ENCODE measurements at places on chromosomes 1 and 21. TPM values are rescaled to one million over a fixed set of nuclear protein-coding genes. Genes with fewer than 3 reads are reported as not detected.

Gene SMIM11
- total RNA-seq, result 11.1 TPM

Gene PM20D1
- total RNA-seq, result 0.39 TPM

Gene MR1
- 9.6 TPM for total RNA-seq

Gene SLC1A7
- total RNA-seq, result not detected

Gene WNT4
- 4.2 TPM for total RNA-seq

Gene CHD5
- total RNA-seq, result 1.4 TPM

Gene LCE1E
- 0.59 TPM for total RNA-seq

Gene CCT3
- 173 TPM for total RNA-seq

Gene CACNA1S
- total RNA-seq, result 5.3 TPM

Gene APH1A
- total RNA-seq, result 56.1 TPM

Gene KRTAP13-1
- 0.99 TPM for total RNA-seq

Gene GUCA2B
- total RNA-seq, result not detected

Gene TMEM82
- total RNA-seq, result not detected

Gene LSM10
- 7.3 TPM for total RNA-seq

Gene TTLL10
- total RNA-seq, result 0.39 TPM

Gene CITED4
- 8.3 TPM for total RNA-seq

Gene CHODL
- total RNA-seq, result 11.8 TPM

Gene APP
- 257 TPM for total RNA-seq

Gene YTHDF2
- 55.9 TPM for total RNA-seq

Gene PLA2G2C
- not detected for total RNA-seq

Gene TSPEAR
- 4.1 TPM for total RNA-seq

Gene SAMSN1
- total RNA-seq, result 9.6 TPM

Gene LYPD8
- not detected for total RNA-seq

Gene TRNP1
- total RNA-seq, result 4.0 TPM

Gene GJC2
- total RNA-seq, result 1.2 TPM

Gene RHEX
- 5.5 TPM for total RNA-seq

Gene CYP4A22
- total RNA-seq, result not detected

Gene CCNL2
- total RNA-seq, result 178 TPM

Gene RNF186
- total RNA-seq, result not detected

Gene PARS2
- total RNA-seq, result 2.5 TPM

Gene AIM2
- total RNA-seq, result 0.39 TPM

Gene KCNE2
- total RNA-seq, result 0.69 TPM

Gene UBL4B
- 0.20 TPM for total RNA-seq

Gene CLIC4
- 171 TPM for total RNA-seq

Gene RAB42
- 6.4 TPM for total RNA-seq

Gene C1orf87
- total RNA-seq, result 0.20 TPM

Gene HAO2
- 0.20 TPM for total RNA-seq

All from skin of body (tissue), 3 donors.